GM13976 (cell line): ENCODE measurements at places on chromosomes 3 and 15.

DNA sequence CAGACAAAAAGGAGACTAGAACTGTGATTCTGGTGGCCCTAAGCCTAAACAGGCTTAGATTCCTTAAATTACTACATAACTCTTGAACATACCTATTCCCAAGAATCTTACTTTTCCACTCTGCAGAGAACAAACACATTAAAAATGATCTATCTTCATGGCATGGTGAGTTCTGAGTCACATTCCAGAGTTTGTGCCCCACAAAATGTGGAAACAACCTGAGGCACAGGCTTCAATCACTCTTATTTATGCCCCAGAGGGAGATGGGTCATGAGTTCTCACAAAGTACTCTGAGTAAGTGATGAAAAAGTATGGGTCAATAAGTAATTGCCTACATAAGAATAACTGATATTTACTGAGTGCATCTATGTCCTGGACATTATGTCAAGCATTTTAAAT, 137.5 kb upstream of the SLC2A2 start:
- no peak for DNase-seq

GRCh38 chr15:96959501-96959900, 629.0 kb downstream of the NR2F2 start:
- no peak for DNase-seq

DNA sequence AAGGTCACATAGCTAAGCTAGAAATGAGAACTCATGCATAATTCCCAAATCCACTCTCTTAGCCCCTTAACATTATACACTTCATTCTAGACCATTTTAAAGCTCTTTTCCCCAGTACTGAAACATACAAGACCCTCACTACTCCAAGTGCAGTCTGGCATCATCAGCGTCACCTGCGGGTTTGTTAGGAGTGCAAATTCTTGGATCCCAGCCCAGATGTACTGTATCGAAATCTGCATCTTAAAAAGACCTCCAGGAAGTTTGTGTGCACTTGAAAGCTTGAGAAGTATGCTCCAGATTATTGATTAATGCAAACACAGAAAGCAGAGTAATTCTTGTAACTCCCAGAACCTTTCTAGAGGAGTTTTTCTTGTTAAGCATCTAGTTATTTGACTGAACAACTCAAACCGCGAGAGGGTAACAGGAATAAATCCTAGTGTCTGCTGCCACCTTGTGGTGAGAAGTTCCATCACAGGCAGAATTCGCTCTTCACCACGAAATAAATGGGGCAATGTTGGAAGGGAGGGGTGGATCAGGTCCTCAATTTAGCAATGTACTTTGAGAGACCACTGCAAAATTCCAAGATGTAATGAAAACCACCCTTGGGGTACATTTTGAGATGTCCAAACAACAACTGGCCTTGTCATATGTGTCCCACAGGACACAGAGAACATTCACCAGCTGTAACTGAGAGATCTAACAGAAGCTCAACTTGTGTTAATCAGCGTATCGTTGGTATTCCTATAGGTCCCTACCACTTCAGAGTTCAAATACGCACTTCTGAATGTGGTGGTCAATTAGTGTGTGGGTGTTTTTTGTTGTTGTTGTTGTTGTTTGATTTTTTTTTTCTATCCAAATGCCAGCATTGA, 583 bp upstream of the C3orf49 start:
- peak; percentile 57 for DNase-seq

DNA sequence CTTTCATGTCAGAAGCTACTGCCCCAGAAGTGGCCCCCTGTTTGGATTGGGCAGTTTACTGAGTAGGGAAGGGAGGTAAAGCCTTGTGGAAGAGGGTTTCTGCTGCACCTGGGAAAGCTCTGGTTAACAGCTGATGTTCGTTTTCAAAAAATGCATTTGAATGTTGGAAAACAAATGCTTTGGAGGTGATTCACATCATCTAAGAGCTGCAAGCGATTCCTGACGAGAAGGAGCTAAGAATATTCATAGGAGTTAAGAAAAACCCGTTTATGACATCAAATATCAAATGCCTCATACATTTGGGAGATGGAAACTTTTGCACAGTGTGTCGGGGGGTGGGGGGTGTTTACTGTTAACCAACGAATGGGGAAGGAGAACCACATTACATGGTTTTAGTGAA, 183.8 kb upstream of the NR2F2 start:
- DNase-seq, result no peak

DNA sequence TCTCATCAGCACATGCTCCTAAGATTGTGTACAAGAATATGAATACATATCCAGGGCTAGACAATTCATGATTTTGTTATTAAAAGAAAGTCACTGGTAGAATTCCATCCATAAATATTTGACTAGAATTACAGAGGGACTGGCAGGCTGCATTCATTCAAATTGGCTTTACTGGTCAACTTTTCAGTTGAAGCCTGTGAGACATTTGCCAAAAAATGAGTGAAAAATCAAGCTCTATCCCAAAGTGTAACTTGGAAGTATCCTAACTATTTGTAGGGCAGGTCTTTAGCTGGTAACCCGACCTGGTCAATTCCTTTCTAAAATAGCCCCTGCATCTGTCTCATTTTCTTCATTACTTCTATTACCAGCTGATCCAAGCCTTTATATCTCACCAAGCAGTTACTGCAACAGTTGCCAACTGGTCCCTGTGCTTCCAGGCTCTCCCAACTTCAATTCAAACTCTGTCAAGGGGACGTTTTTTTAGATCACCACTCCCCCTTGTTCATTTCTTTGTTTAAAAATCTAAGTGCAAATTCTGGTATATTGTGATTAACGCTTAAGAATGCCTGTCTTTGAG, 173.1 kb upstream of the TBL1XR1 start:
- no peak for DNase-seq

DNA sequence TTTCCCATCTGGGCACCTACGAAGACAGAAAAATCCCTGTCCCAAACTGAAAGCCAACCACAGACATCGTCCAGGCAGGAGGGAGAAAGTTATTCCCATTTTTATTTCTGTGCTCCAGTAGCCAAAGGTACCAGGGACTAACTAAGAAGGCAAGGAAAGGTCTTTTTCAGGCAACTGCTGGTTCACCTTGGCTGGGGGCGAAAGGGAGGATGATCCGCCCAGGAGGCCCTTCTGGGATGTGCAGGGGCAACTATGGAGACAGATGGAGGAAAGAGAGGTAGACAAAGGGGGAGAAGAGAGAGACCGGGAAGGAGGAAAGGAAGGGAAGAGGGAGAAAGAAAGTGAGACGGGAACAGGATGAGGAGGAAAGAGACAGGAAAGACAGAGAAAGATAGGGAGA, 13.3 kb downstream of the WNT5A start:
- DNase-seq, result no peak

GRCh38 chr3:94619643-94620042, 556.8 kb downstream of the NSUN3 start:
- DNase-seq, result no peak

- no peak for DNase-seq
These were observed 156.0 kb upstream of the TPM1 start for GRCh38 chr15:62886431-62887071.

DNA sequence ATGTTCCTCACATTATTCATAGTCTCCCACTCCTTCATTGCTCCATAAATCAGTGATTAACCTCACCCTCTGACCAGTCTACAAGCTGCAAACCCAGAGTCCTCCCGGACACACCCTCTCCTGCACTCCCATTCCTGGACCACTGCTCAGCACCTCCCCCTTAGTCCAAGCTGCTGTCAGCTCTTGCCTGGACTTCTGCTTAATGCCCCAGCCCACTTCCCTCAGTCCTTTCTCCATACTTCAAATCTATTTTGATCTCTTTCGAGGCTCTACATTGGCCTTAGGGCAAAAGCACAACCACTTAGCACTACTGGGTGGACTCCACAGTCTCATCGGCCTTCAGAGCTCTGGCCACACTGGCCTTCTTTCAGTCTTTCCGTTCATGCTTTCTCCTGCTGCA, 79.4 kb upstream of the FAM98B start:
- DNase-seq, result no peak

- DNase-seq, result no peak
These were observed 1239.2 kb downstream of the NSUN3 start for GRCh38 chr3:95302044-95302443.

DNA sequence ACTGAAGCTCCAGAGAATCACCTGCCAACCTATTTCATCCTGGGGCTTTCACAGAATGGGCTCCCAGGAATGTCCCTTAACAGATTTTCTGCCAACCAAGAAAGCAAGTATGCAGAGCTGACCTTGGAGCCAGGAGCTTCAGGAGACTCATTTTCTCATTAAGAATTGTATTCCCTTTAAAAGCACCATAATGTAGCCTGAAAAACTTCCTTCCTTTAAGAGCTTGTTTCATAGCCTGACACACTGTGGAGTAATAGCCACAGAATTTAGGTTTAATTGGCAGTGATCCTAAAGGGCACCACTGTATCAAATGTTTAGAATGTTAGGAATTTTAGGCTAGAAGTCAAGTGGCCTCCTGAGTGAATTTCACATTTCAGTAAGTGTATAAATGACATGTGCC, 309.8 kb downstream of the GBE1 start:
- DNase-seq, result no peak

GRCh38 chr3:151584566-151584965, 123.7 kb upstream of the IGSF10 start:
- peak; percentile 6 for DNase-seq

GRCh38 chr3:47314056-47314764, 31.5 kb downstream of the KLHL18 start:
- DNase-seq, result no peak

DNA sequence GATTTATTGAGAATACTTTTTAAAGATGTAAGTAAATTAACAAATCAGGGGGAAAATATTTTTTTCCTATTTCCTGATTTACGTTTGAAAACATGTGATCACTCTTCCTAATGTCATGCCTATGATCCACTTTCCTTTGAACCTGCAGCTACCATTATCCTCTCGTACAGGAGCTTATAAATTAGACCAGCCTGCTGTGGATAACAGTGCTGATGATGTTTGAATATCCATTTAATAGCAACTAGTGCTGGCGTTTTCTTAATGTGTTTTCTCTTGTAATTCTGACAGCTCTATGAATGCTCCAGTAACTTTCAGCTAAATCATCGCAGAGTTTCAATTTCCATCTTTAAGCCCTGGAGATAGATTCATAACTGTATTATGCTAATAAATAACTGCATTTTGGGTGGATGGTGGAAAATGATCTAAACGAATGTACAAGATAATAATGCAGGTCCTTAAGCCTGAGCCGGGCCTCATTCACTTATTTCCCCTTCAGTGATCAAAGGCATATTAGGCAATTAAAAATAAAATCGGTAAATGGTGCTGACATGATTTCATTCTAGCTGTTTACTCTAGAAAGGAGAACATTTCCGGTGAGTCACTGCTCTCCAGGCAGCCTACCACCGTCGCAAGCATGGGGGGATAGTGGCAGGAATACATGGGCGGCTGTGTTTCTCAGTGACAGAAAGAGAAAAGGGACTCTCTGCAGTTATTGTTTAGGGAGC, 58.5 kb upstream of the SLC24A5 start:
- DNase-seq, result no peak

- DNase-seq, result no peak
These were observed 164.8 kb upstream of the CBLB start for GRCh38 chr3:106033654-106034053.

- no peak for DNase-seq
These were observed 7.3 kb upstream of the SCAPER start for GRCh38 chr15:76912430-76912829.

GRCh38 chr3:55565521-55565920, 78.4 kb upstream of the WNT5A start:
- DNase-seq, result no peak

DNA sequence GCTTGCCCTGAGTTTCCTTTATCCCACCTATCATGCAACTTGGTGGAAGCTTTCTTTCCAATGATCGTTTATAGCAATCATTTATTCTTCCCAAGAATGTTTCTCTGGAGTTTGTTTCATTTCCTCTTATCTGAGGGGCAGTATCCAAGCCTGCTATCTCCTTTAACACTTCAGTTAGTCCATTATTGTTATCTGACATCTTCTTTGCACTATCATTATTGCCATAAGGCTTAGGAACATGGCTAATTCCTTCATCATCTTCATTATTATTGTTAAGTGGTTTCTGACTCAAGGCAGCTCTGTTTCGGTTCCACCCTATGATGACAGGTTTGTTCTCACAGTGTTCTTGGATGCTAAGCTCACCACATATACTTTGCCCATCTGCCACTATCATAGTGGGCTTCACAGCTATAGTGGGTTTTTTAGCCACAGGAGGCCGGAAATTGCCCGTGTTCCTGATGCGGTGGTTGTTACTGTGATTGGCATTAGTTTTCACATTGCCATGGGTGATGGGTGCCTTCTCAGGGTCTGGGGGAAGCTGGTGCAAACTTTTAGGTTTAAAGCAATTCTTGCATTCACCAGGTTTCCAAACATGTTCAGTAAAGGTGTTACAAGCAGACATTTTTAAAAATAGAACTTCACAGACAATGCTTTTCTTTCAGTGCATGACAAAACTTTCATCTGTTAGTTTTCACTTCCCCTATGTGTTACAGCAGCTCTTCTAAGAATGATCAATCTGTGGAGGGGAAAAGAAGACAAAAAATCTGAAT, 110.6 kb upstream of the TSPAN3 start:
- peak; percentile 36 for DNase-seq

- DNase-seq, result no peak
These were observed 44.1 kb upstream of the LCTL start for GRCh38 chr15:66609876-66610275.

DNA sequence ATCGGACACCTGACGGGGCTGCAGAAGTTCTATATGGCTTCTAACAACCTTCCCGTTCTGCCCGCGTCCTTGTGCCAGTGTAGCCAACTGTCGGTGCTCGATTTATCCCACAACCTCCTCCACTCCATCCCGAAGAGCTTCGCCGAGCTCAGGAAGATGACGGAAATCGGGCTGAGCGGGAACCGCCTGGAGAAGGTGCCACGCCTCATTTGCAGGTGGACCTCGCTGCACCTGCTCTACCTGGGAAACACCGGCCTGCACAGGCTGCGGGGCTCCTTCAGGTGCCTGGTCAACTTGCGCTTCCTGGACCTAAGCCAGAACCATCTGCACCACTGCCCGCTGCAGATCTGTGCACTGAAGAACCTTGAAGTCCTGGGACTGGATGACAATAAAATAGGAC, 9.8 kb upstream of the LRRC34 start:
- no peak for DNase-seq

DNA sequence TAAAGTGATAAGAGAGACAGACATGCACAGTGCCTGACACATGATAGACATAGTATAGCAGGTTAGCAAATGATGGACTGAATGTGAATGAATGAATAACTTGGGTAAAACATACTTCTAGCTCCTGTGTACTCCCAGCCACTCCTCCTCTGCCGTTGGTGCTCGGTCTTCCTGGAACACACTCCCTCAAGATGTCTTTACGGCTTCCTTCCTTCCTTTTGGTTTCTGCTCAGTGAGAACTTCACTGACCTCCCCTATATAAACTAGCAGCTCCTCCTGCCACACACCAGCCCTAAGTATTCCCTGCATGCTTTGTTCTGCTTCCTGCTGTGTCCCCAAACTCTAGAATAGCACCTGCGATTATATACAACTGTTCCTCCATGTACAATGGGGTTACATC, 50.2 kb downstream of the RAD54L2 start:
- DNase-seq, result no peak
